GM23248 (cell line): ENCODE measurements at places on chromosomes 6 and 20.
A peak's percentile ranks its signal among the peaks of the same experiment; 100 is the strongest.

GRCh38 chr6:108561742-108562502 lies 1.2 kb downstream of the FOXO3 start:
- DNase-seq, result peak; percentile 63

- peak; percentile 6 for DNase-seq
These were observed 116.2 kb downstream of the RTN4IP1 start for GRCh38 chr6:106512968-106513574.

DNA sequence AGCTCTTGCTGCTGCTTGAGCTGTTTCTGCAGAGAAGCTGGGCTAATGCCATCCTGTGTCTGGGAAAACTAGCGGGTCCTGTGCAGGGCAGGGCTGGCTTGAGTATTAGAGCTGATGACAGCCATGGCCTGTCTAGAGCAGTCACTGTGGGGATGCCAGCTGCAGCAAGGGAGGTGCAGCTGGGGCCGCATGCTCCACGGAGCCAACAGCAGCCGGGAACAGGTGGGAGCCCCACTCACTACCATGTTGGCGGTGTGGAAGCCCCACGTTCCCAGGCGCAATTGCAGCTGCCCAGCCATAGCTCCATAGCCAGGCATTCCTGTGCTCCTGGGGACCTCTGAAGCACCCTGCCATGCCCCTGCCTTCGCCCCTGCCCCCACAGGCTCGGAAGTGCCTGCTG lies 212.9 kb downstream of the TFAP2C start:
- no peak for DNase-seq

DNA sequence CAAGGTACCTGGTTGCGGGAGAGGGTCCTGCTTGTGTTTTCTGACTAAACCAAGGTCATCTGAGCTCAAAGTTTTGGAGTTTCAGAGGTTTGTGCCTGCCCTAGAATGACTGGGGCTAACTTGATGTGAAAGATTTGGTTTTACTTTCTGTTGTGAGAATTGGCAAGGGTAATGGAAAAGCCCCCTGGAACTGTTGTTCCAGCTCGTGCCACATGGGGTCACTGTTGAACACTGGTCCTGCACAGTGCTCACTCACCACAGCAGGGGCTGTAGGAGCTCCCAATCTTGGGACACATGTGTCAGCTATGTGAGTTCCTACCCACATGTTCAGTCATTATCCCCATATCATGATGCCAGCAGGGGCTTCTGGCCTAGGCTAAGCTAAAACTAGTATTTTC lies 6.5 kb downstream of the TGM6 start:
- peak; percentile 49 for DNase-seq

- DNase-seq, result no peak
These were observed 11.2 kb downstream of the RALY start for GRCh38 chr20:34004790-34005457.

DNA sequence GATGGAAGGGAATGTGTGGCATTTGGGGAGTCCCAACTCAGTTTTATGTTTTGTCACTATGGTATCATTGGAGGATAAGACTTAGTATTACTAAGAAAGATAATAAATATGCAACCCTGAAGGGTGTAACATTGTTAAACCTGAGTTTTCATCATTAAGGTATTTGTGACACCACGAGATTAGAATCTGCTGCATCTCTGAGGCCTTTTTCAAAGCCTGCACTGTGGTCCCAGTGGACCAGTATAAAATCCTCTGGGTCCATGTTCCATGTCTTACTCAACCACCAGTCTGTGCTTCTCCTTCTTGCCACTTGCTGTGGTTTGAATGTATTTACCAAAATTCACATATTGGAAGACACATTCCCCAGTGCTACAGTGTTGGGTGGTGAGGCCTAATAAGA lies 130.6 kb downstream of the TBX18 start:
- peak; percentile 67 for DNase-seq

DNA sequence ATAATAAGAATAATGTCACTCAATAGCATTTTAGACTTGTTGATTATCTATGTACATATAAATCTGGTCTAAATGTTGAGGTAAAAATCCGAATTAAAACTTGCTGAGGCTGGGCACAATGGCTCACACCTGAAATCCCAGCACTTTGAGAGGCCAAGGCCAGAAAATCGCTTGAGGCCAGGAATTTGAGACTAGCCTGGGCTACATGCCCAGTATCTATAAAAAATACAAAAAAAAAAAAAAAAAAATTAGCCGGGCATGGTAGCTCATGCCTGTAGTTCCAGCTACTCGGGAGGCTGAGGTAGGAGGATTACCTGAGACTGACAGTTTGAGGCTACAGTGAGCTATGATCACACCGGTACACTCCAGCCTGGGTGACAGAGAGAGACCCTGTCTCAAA lies 34.2 kb upstream of the SUPT3H start:
- DNase-seq, result peak; percentile 30

GRCh38 chr6:100453701-100454521 lies 10.8 kb downstream of the SIM1 start:
- DNase-seq, result no peak

GRCh38 chr6:170439366-170440361 lies 113.4 kb downstream of the PSMB1 start:
- DNase-seq, result no peak

DNA sequence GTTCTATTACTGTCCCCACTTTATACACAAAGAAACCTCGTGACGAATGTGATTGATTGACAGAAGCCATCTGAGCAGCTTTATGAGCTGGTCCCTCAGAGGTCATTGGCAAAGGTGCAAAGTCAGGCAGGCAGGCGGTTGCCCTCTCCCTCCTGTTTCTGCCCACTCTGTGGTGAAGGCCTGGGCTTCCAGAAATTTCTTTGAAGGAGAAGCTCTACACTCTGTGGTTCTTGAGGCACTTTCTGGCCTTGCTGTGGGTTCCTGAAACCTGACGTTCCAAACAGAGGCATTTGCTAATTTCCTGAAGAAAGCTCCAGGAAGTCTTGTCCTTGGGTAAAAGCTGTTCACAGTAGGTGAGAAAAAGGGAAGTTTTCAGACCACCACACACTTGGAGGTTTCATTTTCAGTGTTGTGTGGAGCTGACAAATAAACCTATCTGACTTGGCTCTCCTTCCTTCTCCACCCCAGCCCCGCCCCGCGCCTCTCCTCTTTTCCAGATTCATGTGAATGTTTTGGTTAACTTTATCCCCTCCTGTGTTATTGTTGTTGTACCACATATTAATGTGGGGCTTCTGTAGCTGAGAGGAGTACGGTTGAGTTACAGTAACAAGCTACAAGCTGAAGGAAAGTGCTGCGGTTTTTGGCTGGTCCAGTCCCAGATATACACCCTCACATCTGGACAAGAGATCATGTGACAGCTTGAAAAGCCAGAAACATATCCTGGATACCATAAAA lies 274.1 kb downstream of the CLIC5 start:
- peak; percentile 45 for DNase-seq

GRCh38 chr6:2556761-2557160 lies 194.0 kb downstream of the MYLK4 start:
- no peak for DNase-seq

- DNase-seq, result no peak
These were observed 399.4 kb upstream of the MARCKS start for GRCh38 chr6:113457751-113458150.

DNA sequence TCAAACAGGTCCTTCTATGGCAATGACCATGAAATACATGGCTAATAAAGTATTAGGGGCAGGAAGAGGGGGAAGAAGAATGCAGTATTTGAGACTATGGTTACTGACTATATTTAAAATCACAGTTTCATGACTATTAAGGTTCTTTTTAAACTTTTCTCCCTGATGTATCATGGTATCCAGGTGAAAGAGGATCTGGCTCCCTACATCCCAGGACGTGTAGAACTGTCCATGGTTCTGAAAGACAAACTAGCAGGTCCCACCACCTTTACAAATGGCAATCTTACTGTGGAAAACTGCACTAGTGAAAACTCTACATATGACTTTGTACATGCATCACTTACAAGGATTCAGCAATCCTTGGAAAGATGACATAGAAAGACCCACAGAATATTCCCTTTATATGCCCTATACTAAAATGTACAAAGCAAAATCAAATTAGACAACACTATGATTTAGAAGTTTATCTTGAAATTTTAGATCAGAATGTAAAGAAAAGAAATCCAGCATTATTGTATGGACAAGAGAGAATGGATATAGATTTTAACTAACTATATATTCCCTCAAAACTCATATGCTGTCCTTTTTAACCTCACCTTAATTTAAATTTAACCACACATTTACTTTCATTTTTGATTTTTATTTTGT lies 33.5 kb downstream of the RPP21 start:
- DNase-seq, result peak; percentile 30

DNA sequence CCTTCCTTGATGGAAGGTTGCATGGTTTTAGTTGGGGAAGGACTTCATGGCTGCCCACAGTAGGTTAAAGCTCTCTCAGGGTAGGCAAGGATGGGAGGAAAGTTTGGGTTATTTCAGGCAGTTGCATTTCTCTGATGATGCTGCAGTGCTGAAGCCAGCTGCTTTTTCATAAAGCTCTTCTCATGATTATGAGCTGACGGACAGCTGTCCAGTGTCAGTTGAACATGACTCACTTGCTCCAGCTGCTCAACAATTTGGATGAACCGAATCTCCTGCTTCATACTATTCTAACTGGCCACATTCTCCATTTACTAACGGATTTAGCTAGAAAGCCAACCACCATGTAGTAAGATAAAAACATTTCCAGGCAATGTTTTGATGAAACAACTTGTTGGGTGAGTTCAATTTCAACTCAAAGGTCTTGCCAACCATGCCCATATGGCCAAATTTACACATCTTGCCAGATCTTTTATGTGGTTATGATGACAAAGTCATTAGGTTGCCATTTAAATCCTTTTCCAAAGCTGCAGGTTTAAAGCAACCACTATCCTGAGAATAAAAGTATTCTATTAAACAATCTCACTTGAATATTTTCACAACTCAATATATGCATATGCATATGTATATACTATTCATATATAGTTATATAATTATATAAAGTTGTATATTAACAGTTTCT lies 125.9 kb downstream of the HS3ST5 start:
- DNase-seq, result no peak

DNA sequence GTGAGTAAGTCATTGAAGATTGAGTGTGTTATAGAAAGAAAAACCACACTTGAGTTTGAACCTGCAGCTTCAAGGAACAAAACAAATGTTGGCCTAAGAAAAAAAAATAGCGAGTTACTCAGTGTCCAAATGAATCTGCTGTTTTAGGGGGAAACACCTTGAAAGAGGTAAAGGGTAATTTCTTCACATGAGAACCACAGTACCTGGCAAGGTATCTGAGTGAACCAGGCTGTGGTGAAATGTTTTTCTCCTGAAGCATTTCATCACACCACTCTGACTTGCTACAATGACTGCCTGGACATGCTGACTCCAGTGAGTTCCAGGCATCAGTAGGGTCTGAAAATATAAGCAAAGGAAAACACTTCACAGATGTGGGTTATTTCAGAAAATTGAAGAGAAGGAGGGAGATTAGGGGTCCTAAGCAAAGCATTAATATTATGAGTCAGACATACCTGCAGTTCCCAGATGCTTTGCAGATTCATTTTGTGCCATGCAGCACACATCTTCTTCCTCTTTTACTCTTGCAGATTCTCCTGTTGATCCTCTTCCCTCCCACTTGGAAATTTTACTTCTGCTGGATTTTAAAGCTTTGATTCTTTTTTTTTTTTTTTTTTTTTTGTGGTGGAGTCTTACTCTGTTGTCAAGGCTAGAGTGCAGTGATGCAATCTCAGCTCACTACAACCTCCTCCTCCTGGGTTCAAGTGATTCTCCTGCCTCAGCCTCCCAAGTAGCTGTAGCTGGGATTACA lies 206.2 kb upstream of the SGK1 start:
- no peak for DNase-seq

GRCh38 chr20:50470264-50470858 lies 39.8 kb upstream of the PTPN1 start:
- peak; percentile 23 for DNase-seq

DNA sequence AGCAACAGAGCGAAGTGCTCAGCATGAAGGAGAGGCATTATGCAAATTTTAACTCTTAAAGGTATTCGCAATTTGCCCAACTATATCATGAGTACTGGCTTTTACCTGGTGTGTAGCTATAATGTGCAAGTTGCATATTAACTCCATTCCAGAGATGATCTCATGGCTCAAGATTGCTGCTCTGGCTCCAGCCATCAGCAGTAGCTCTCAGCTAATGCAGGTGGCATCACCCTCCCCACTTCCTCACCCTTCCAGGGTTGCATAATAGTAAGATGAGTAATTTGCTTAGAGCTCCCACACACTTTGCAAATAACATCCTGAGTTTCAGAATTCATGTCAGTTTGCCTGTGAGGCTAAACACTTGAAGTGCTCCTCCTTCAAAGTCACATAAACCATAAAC lies 15.9 kb upstream of the PCSK2 start:
- DNase-seq, result peak; percentile 16

- no peak for DNase-seq
These were observed 368.1 kb upstream of the JARID2 start for GRCh38 chr6:14877758-14878157.

- DNase-seq, result no peak
These were observed 14.5 kb upstream of the FBXO30 start for GRCh38 chr6:145829102-145829501.

GRCh38 chr20:19588732-19589131 lies 169.3 kb upstream of the RIN2 start:
- DNase-seq, result peak; percentile 8

- DNase-seq, result no peak
These were observed 2.4 kb downstream of the PNPLA1 start for GRCh38 chr6:36272234-36272633.

DNA sequence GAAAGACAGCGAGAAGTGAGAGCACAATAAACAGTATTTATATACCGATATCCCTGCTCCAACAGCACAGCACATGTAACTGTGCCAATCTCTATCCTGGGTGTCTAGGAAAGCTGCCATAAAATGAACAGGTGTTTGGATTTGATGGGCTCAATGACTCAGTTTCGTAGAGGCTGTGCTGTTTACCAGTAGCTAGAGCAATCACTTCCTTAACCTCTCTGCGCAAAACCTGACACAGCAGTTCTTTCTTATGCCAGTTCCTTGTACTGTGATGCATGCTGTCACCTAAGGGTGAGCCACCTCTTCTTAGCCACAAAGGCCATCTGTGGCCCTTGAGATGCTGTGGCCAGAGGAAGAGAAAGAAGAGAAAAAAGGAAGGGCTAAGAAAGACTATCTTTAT lies 59.3 kb downstream of the SHPRH start:
- DNase-seq, result no peak

- DNase-seq, result peak; percentile 13
These were observed 167.4 kb upstream of the BMP2 start for GRCh38 chr20:6599876-6600735.

DNA sequence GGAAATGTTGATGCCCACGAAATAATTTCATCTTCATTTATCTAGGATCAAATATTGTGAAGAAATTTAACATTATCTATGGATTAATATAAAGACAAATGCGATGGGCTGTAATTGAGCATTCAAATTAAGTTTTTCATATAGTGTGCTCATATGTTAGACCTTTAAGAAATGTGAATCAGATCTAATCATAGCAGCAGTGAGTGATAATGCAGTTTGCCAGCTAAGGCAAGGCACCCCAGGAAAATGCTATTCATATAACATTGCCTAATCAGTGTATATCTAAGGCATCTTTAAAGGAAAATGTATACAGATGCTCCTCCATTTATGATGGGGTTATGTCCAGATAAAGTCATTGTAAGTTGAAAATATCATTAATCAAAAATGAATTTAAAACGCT lies 135.2 kb downstream of the KCNQ5 start:
- peak; percentile 48 for DNase-seq
